ENCODE measurements at places on chromosomes 1 and 21.
A peak's percentile ranks its signal among the peaks of the same experiment; 100 is the strongest.

- no peak for DNase-seq
These were observed 27.5 kb downstream of the HLX start for GRCh38 chr1:220906561-220907334.

GRCh38 chr1:230085178-230085515, 18.1 kb downstream of the GALNT2 start:
- DNase-seq: no peak

GRCh38 chr1:231558708-231559185, 30.3 kb downstream of the TSNAX start:
- DNase-seq: no peak

DNA sequence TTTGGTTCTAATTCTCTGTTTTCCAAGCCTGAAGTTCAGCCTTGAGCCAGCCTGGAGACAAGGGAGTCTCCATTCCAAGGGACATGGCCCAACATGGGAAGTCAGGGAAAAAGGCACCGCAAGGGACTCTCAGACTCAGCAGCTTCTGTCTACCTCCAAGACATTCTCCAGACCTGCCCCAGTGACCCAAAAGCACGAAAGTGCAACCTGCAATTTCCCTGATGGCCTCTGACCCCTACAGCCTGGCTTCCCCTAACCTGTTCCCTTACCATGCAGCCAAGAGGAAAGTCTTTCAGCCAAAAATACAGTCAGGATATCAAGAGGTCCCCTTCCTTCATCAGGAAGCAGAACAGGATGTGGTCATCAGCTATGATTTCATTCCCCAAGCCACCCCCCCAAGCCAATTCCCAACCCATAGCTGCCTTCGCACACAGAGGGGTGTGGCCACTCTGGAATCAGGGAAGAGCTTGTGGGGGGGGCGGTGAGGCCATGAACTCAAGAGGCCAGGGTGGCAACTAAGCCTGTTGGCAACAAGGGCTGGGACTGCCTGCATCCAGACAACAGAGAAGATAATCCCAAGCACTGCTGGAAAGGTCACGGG, 59.2 kb downstream of the TIAM1 start:
- no peak for DNase-seq

GRCh38 chr1:115056395-115056798, 26.8 kb downstream of the TSHB start:
- DNase-seq: no peak

- no peak for DNase-seq
These were observed 2.7 kb downstream of the RPRD2 start for GRCh38 chr1:150366416-150367296.

GRCh38 chr1:46692811-46693770, 21.4 kb downstream of the TEX38 start:
- DNase-seq: no peak

DNA sequence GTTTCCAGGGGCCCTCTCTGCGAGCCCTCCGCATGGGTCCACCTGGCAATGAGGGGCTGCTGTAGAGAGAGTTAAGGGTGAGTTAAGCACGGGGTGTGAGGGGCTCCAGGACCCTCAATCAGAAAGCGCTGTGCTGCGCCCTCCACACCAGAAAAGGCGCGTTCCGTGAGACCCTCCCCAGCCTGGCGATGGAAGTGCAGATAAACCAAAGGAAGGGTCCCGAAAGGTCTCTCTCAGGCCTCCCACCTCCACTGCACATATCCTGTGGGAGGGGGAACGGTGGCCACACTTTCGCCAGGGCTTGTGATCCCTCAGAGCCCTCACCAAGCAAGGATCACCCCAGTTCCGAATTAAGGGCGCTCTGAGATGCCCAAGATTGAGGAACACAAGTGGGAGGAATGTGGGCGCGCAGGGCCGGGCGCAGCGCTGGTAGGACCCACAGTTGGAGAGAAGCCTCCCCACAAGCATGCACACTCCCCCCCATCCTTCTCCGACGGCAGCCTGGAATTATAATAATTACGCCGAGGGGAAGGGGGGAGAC, 1.1 kb downstream of the WNT3A start:
- peak; percentile 14 for DNase-seq

- DNase-seq: no peak
These were observed 114.7 kb upstream of the NGF start for GRCh38 chr1:115452600-115453329.

DNA sequence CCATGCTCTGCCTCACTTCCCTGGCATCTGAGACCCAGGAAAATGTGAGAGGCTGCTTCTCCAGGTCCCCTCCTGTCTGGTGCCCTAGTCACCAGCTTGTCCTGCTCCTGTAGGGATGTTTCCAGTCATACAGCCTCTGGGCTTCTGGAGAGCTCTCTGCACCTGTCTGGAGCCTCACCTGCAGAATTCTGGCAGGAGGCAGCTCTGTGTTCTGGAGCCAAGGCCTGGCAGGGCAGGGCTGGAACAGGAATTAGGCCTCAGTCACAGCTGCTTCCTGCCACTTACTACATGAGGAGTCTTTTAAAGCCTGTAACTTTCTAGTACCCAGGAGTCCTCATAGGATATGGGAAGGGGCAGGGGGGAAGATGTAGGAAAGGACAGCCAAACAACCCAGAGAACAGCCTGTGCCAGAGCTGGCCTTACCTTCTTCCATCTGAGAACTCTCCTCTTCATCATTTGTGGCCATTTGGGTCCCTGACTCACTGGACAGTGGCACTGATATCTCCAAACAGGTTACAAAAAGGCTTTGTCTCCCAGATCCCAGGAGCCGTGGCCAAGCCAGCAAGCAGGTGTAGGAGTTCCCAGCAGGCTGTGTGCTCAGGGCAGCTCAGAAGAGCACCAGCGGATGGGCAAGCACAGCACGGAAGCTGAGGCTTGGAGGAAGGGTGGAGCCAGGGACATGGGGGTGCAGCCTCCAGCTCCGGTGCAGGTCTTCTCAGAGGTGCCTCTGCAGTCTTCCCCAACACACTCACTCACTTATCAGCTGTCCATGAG, 31.4 kb upstream of the ARTN start:
- DNase-seq: no peak

- no peak for DNase-seq
These were observed 7.6 kb downstream of the PPFIA4 start for GRCh38 chr1:203033917-203034316.

DNA sequence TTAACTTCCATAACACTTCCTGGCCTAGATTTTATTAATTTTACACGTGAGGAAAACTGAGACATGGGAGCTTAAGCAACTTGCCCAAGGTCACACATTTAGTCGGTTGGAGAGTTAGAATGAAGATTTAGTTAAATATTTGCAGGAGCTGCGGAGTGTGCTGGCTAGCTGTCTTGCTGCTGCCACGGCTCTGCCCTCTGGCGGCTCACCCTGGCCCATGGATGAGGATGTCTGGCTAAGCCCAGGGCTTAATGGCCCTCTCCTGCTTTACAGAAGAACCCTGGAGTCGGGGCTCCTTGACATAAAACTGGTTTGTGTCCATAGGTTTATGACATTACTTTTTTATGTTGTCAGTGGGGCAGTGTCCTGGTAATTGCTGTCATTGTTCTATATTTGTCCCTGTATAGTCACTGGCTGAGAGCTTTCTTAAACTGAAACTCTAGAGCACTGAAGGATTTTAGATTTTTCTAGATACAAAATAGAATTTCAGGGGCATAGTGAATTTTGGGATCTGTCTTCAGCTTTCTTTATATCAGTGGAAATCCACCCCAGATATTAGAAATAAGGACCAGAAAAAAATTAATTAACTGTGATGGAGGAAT, 88.9 kb upstream of the WLS start:
- no peak for DNase-seq

- peak; percentile 59 for DNase-seq
These were observed 1.7 kb upstream of the KIF26B start for GRCh38 chr1:245153081-245153551.

- no peak for DNase-seq
These were observed 3.7 kb upstream of the FOXO6 start for GRCh38 chr1:41357451-41358101.

GRCh38 chr1:209344156-209344555, 239.4 kb upstream of the CAMK1G start:
- no peak for DNase-seq

DNA sequence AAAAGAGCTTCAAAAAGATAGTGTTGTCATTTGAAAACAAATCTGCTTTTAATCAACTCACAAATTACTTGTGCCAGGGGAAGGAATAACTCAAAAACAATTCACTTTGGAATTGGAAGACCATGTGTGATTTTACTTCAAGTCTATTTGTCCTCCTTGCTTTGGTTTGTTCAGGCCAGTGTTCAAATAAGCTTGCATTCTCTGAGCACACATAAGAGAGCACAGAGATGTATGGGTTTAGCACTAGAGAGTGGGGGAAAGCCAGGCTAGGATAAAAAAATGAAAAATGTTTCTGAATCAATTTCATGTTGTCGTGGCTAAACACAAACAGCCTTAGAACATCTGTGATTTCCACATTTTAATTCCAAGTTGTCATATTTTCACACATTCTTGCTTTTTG, 325.7 kb upstream of the LYPLAL1 start:
- DNase-seq: no peak

- DNase-seq: peak; percentile 65
These were observed 10.1 kb upstream of the LRRC71 start for GRCh38 chr1:156910309-156910782.

GRCh38 chr1:185998391-185998790, 264.2 kb downstream of the HMCN1 start:
- no peak for DNase-seq

GRCh38 chr1:2301607-2302291, 73.6 kb downstream of the SKI start:
- no peak for DNase-seq

DNA sequence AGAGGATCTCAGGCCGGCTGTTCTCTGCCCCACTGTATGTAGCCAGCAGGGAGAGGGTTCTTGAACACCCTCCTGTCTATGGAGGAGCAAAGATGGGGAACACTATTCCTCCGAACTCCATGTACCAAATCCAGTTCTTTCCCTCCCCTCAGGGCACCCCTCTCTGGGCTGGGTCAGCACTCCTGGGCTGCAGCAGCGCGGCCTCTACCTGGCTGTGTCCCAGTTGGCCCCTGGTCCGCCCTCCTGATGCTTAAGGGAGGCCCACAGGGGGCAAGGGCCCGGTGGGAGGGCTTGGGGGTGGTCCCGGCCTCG, 471 bp upstream of the ADPRS start:
- DNase-seq: no peak

GRCh38 chr1:19324665-19324990, 12.5 kb downstream of the SLC66A1 start:
- no peak for DNase-seq

- DNase-seq: no peak
These were observed 14.8 kb upstream of the ZDHHC18 start for GRCh38 chr1:26811708-26812107.

DNA sequence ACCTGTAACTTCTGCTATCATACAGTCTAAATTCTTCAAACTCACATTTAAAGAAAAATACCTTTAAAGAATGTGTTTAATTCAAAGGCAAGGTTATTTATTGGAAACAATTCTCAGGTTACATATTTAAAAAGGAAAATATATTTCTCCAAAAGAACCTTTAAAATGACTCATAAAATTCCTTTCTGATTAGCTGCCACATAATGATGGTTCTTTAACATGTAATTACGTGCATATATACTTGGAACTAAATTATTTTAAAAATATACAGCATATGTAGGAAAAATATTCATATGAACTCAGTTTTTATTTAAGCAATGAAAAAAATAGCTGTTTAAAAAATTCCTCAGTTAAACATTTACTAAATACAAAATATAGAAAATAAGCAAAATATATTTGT, 173.6 kb downstream of the COP1 start:
- no peak for DNase-seq

GRCh38 chr1:152513081-152513480, 1.2 kb upstream of the CRCT1 start:
- no peak for DNase-seq

DNA sequence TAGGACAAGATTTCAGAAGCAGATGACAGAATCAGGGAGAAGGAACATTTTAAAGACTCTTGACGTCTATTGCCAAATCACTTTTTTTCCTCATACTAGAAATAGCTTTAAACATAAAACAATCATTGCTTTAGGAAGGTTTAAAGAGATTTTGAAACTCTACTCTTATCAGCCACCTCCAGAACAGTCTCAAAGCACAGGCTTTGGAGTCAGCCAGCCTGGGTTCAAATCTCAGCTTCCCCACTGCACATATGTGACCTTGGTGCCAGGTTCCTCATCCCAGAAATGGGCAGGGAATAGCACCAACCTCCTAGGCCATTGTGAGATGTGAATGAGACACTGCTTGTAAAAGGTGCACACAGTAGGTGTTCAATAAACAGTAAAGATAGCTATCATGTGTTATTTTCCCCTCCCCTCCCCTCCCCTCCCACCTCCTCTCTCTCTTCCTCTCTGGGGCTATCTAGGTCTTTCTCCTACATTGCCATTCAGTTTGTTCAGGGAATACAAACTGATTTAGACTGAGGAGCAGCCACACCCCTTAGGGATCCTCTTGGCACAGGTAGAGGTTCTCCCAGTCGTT, 20.6 kb downstream of the SPOCD1 start:
- no peak for DNase-seq

DNA sequence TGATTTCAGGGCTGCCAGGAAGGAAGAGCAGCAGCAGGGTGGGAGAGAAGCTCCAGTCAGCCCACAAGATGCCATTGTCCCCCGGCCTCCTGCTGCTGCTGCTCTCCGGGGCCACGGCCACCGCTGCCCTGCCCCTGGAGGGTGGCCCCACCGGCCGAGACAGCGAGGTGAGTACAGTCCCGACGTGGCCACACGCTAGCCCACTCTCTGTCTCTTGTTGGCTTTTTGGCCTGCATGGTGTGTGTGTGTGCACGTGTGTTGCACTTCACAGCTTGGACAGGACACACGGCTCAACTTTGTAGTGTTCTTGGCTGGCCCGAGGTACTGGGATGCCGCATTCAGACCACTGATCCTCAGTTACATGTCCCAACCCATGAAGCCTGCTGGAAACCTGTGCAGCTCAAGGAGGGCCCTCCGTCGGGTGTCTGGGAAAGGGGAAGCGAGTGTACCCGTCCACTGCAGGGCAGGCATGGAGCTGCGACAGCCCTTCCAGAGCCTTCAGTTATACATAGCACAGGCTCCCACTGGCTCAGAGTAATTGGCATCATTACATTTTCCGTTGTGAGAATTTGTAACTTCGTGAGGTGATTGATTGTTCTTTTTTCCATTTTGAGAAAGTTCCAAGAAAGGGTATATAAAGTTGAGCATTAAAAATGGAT, 454 bp downstream of the CORT start:
- DNase-seq: no peak

DNA sequence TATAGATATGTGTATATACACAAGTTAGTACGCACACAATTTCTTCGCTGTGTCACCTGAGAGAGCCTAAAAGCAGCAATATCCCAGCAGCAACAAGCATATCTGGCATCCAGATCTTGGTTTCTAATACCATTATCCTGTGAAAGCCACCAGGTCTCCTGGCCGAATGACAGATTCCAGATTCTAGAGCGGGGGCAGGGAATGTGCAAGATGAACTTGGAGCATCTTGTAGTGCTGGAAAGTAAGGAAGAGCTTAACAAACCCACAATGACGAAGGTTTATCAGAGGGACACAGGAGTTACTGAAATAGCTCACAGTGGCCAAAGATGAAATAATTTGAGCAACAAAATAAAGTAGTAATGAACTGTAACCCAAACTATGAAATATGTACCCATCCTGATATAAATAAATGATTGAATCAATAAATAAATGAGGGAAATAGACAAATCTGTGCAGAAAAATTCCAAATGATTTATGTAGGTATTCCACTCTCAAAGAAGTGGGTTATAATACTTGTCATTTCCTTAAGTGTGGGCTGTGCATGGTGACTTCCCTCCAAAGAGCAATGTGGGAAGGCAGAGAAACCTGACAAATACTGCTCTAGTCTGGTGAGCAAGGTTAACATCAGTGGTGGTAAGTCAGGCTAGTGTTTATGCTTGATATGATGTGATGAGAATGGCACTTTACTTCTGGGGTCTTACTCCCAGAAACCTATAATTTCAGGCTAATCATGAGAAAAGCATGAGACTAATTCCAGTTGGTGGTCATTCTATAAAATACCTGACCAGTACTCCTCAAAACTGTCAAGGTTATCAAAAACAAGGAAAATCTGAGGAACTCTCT, 67.9 kb downstream of the LRRC8D start:
- no peak for DNase-seq
